ENCODE measurements at places on chromosomes 12 and 14.
A peak's percentile ranks its signal among the peaks of the same experiment; 100 is the strongest.

GRCh38 chr14:51603495-51603894 lies 48.2 kb upstream of the FRMD6 start:
- no peak for DNase-seq

DNA sequence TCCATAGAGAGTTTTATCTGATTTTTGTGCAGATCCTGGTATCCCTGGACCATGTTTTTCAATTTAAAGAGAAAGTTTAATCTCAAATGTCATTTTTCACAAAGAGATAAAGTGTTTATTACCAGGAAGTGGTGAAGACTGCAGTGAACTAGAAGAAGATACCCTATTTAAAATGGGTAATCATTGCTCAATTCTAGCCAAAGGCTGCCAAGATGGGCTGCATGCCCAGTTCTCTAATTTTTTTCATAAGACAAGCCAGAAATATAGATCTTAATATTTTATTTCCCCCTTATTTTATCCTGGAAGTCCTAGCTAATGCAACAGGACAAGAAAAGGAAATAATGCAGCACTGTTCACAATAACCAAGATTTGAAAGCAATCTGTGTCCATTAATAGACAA lies 343.5 kb downstream of the PCNX1 start:
- DNase-seq = no peak

GRCh38 chr14:77469067-77469505 lies 11.2 kb downstream of the AHSA1 start:
- DNase-seq = no peak

GRCh38 chr12:89256060-89256459 lies 96.2 kb downstream of the DUSP6 start:
- DNase-seq = no peak

- no peak for DNase-seq
Measured at GRCh38 chr12:82326905-82327503, 31.2 kb downstream of the CCDC59 start.

GRCh38 chr14:42523666-42524065 lies 917.0 kb downstream of the LRFN5 start:
- no peak for DNase-seq

- DNase-seq = no peak
Measured at GRCh38 chr12:96520767-96521166, 31.4 kb downstream of the CFAP54 start.

DNA sequence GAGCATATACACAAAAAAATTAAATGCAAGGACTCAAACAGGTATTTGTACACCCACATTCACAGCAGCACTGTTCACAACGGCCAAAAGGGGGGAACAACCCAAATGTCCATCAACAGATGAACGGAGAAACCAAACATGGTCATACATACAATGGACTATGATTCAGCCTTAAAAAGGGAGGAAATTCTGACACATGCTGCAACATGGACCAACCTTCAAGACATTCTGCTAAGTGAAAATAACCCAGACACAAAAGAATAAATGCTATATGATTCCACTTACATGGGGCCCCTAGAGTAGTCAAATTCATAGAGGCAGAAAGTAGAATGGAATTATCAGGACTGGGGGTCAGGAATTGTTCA lies 29.5 kb downstream of the ACTN1 start:
- no peak for DNase-seq

DNA sequence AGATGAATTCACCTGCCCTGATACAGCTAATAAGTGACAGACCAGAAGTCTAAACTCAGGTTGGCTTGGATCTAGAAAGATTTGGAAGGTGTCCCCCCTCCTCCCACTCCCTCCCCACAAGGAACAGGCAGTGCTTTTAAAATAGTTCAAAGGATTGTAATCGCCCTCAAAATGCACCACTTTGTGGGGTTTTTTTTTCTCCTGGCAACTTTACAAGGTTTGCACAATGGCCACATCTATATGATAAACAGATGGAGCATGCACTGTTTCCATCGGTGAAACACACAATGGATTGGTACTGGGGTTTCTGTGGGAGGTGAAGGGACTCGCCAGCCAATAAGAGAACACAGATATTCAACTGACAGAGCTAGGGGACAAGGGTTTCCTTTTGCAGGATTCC lies 137.4 kb downstream of the LLPH start:
- DNase-seq = no peak

GRCh38 chr12:109382031-109382430 lies 34.3 kb downstream of the MYO1H start:
- DNase-seq = no peak

GRCh38 chr14:90255871-90256270 lies 482 bp upstream of the PSMC1 start:
- DNase-seq = no peak

DNA sequence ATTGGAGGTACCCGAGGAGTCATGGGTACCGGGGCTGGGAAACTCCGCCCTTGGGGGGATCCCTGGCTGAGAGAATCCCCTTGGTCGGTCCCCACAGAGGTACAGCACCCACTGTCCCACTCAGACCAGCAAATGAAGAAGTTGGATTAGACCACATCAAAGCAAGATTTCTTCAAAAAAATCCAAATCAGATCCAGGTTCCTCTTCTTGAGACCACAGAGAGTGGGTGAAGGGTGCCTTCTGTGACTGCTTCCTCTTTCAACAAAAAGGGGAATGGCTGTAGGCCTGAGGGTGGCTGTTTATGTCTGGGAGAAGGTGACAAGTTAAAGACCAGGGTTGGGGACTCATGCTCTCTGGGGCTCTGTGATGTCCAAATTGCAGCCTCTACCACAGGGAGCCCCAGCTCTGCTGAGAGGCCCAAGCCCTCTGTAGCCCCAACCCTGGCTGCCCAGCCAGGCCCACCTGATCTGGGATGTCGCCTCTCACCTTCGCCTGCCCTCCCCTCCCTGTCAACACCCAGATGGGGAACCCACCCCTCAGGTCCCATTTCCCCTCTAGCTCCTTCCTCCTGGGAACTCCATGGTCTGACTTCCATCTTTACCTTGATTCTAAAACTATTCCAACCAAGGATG lies 50.9 kb downstream of the ZFP36L1 start:
- DNase-seq = no peak

GRCh38 chr12:78797196-78797931 lies 67.2 kb upstream of the SYT1 start:
- DNase-seq = no peak

DNA sequence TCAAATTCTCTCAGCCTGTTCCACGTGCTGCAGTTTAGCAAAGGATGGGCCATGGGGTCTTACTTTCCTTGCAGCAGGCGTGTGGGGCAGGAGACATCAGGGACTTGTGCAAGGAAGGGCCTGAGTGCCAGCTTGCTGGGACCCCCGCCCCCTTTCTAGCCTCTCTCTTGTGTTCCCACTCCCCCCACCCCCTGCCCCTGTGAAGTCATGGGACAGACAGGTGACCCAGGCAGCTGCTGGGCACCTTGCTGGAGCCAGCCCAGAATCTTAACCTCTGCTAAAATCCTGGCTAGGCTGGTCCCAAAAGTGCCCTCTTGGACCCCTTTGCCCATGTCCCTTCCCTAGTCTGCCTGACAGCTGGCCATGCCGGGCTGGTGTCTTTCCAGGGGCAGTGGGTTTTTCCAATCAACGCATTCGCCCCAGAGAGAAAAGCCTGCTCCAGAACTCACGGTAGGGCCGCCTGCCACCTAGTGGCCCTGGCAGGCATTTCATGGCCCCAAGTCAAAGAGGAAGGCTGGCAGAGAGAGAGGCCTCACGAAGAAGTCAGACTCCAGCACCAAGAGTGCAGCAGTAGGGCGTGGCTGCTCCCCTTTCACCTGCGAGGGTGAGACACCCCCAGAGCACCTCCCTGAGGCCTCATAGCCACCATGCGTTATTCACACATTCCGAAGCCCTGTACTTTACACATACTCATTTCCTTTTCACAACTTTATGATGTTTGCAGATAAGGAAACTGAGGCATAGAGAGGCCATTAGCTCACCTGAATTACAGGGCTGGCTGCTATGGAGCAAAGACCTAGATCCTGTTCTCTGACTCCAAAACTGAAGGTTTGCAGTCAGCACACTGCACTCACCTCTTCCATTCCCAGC lies 67.4 kb downstream of the LGMN start:
- DNase-seq = peak; percentile 36

GRCh38 chr14:53646925-53647324 lies 309.7 kb downstream of the BMP4 start:
- no peak for DNase-seq

GRCh38 chr12:88998421-88998820 lies 353.9 kb downstream of the DUSP6 start:
- DNase-seq = no peak

GRCh38 chr14:71355324-71356201 lies 448.3 kb downstream of the PCNX1 start:
- DNase-seq = no peak

DNA sequence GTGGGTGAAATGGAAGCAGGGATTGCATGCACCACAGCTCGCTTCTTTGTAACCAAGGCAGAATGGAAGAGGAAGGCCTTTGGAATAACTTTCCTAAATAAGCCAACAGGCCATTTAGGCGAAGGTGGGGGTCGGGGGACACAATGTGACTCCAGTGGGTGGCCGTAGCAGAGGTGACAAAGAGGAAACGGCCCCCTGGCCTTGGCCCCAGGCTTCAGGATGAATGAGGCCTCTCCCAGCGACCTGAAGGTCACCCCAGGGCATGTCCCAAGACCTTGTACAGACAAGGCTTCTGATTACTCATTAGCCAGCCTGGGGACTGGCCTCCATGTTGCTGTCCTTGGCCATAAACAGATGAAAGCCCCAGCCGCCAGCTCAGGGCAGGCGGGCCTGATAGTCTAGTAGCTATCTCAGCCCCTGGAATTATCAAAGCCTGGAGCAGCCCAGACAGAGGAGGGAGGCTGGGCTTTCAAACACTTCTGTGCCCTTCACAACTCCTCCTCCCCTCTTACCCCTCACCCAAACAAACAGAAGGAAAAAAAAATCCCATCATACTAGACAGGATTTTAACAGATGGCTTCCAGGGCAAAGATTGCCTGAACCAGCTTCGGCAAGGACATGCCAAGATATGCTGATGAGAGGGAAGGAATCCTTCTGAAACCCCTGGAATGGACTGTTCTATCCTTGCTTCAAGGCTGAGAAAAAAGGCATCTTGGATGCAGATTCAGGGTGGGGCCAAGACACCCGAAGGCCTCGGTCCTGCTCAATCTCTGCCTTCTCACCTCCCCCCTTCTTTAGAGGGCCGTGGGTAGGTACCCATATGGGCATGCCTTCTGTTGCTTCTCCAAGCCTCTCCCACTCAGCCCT lies 142.3 kb upstream of the PARP11 start:
- no peak for DNase-seq

DNA sequence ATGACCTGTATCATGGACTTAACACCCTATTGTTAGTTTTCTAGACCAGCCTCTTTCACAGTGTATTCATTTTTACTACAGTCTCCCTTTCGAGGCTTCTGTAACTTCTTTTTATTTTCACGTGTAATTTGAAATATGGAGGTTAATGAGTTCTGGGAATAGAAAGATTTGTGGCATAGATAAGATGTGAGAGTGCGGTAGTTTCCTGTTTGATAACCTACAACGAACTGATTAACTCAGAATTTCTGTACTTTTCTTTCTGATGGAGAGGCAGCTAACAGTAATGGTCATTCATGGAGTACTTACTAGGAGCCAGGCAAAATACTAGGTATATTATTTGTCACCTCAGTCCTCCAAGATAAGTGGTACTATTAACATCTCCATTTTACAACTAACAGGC lies 21.2 kb downstream of the POLR3B start:
- no peak for DNase-seq

- DNase-seq = no peak
Measured at GRCh38 chr12:86741531-86741930, 485.3 kb upstream of the MGAT4C start.

- no peak for DNase-seq
Measured at GRCh38 chr12:101694986-101695385, 2.5 kb upstream of the CHPT1 start.

- DNase-seq = no peak
Measured at GRCh38 chr14:99287269-99287942, 15.4 kb upstream of the BCL11B start.

DNA sequence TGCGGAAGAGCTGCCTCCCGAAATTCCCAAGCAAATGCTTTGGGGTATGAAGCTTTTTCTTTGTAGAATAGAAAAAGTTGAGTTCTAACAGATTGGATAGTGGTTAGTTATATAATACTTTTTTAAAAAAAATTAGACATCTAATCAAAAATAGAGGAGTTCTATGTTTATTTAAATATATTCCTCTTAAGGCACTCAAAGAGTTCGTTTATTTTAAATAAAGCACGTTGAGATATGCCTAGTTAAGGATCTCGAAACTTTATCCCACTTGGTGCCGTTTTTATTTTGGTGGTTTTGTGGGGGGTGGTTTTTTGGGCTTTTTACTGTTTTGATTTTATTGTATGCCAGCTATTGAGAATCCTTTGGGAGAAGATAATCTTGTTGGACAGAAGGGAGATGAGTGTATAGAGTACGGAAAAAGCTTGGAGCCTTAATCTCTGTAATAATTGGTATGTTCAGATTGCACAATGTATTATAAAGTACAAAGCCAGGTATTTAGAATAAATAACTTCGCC lies 10.7 kb upstream of the SNAPC1 start:
- DNase-seq = no peak

DNA sequence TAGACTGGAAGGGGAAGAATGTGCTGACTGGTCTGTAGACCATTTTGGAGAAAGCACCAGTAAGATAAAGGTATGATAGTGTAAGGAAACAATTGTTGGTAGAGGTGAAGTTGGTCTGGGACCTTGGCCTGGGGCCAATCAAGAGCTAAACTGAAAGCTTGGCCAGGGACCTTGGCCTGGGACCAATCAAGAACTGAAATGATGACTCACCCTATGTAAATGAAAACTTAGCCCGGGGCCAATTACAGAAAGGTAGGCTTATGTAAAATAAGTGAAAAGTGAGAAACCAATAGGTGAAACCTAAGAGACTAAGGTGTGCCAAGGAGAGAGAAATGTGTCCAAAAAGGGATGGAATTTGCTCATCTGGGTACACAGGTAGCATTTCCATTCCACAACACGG lies 776.0 kb downstream of the C12orf50 start:
- no peak for DNase-seq

- DNase-seq = no peak
Measured at GRCh38 chr12:32159925-32160324, 53.3 kb downstream of the BICD1 start.

GRCh38 chr14:42229976-42230375 lies 623.3 kb downstream of the LRFN5 start:
- no peak for DNase-seq

DNA sequence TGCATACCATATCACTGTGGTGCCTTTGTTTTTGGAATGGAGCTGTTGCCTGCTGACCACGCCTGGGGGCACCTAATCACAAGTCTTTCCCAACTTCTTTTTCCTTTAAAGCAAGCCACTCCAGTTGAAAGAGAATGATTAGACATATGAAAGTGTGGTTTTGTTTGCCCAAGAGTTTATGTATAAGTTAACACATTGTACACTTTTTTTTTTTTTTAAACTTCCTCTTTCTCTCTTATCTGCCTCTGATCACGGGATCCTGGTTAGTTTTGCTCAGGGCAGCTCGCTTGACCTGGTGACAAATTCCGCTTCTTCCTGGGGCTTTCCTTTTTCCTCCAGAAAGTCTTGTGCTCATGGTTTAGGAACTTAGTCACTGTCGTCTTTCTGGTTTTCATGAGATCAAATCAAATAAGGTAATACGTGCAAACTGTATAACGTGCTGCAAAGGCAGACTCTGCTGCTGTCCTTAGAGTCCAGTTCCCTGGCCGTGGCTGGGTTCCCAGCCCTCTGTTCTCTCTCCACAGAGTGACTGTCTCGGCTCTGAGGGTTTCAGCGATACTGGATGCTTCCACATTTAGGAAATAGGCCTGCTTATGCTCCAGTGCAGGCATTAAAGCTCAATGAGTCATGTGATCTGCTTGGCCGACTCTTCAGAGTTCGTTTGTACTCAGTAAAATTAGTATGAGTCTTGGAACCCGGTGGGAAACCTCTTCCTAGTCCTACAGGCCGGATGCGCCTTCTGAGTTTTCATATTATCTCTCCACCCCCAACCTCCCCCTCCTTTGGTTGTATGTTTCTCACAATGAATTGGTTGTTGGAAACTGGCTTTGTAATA lies 15.2 kb downstream of the RASSF3 start:
- DNase-seq = no peak

Measured in T-helper 22 cell (primary cell).